ENCODE measurements at places on chromosomes 7 and 10.

DNA sequence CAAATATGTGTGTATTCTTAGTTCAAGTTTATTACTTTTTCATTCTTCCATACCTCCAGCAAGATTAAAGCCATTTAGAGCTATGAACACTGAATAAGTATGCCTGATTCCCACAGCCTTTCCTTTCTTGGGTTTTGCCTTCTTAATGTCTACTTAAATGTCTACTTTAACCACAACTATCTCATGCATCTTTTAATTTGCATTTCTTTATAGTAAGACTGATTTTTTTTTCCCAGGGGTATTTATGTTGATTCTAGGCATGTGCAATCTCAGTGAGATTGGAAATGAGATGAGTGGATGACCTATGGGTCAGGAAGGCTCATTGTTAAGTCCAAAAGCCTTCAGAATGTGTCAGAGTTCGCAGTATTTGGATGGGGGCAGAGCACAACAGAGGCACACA, 3.6 kb downstream of the PCBD1 start:
- no peak for DNase-seq

GRCh38 chr7:81514546-81514945, 255.3 kb downstream of the HGF start:
- no peak for DNase-seq

DNA sequence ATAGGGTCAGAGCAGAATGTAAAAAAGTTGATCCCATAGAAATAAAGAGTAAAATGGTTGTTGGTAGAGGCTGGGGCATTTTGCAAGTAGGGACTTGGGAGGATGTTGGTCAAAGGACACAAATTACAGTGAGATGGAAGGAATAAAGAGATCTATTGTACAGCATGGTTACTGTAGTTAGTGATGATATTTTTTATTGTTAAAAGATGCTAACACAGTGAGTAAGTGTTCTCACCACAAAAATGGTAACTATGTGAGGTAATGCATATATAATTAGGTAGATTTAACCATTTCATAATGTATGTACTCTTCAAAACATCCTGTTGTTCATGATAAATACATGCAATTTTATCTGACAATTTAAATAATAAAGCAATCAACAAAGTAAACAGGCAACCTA, 280.7 kb upstream of the MAGI2 start:
- DNase-seq, result no peak

GRCh38 chr10:110141185-110141584, 66.2 kb upstream of the MXI1 start:
- DNase-seq, result no peak

GRCh38 chr7:131506597-131506996, 49.8 kb downstream of the PODXL start:
- DNase-seq, result no peak

GRCh38 chr7:105098863-105099515, 85.0 kb downstream of the KMT2E start:
- DNase-seq, result no peak

- DNase-seq, result no peak
Measured at GRCh38 chr10:66717231-66717981, 208.4 kb upstream of the LRRTM3 start.

GRCh38 chr7:16123117-16123770, 298.1 kb downstream of the CRPPA start:
- no peak for DNase-seq

GRCh38 chr7:2760098-2760889, 72.3 kb downstream of the AMZ1 start:
- no peak for DNase-seq

- no peak for DNase-seq
Measured at GRCh38 chr10:113572520-113573290, 19.9 kb downstream of the HABP2 start.

- no peak for DNase-seq
Measured at GRCh38 chr7:28671526-28671925, 259.2 kb downstream of the CREB5 start.

- no peak for DNase-seq
Measured at GRCh38 chr10:123392182-123392963, 238.2 kb downstream of the BUB3 start.

- no peak for DNase-seq
Measured at GRCh38 chr7:143280160-143280559, 4.6 kb upstream of the TMEM139 start.
